Activated T-helper 1 cell treated with anti-CD3 and anti-CD28 coated beads, Interleukin-2, amount 50 U/mL, for 16 hours (primary cell): ENCODE measurements at places on chromosomes 7 and 10.

- DNase-seq = no peak
Observed at GRCh38 chr10:132839061-132839460, 53.1 kb upstream of the NKX6-2 start.

DNA sequence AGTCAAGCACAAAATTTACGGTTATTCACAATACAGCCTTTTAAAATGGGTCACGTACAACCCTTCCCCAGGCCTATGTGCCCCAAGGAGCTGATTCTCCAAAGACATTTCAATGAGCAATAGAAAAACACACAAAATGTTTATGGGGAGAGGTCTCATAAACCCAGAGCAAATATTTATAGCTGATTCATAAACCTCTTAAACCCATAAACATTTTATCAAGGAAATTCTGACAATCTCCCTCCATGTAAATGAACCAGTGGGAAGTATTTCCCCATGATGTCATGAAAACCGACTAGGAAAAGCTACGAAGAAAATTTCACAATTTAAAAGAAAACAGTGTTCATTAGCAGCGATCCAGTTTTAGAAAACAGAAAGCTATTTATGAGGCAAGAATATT is 36.0 kb downstream of the SFMBT2 start:
- DNase-seq = no peak

DNA sequence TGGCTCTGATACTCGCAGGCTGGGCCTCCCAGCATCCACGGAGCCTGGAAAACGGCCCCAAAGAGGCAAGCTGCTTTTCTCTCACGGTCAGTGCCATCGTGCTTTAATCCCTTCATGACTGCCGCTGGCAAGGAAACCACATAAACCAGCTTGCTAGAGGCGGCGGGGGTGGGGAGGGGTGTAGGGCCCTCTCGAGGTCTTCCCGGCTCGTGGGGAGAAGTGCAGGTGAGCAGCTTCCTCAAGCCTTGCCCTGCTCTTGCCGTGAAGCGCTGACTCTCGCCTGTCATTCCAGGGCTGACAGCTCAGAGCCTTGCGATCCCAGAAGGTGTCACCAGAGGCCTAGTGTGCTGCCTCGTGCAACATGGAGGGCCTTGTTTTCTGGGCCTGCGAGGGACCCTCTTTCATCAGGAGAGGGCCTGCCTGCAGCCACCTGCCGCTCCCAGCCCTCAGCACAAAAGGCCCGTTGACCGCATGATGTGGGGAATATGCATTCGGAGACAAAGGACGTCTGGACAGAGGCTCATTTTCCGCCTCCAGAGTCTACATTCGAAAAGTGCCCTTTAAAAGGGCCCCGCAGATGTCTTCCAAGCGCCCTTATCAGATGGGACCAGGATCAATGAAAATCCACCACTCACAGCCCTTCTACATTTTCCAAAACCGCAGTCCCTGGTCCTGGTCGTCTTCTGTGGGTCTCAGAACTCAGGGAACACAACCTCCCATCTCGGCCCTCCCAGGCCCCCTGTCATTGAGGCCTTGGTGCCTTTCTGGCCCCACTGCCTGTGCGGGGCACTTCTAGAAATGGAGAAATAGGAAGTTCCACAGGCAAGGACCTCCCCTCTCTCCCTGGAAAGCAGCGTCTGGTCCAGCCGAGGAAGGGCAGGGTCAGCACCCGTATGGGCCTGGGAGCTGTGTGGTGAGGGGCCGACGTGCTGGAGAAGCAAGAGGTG is 58.7 kb downstream of the ZRANB1 start:
- no peak for DNase-seq

- no peak for DNase-seq
Observed at GRCh38 chr10:76126607-76127527, 695.4 kb downstream of the LRMDA start.

DNA sequence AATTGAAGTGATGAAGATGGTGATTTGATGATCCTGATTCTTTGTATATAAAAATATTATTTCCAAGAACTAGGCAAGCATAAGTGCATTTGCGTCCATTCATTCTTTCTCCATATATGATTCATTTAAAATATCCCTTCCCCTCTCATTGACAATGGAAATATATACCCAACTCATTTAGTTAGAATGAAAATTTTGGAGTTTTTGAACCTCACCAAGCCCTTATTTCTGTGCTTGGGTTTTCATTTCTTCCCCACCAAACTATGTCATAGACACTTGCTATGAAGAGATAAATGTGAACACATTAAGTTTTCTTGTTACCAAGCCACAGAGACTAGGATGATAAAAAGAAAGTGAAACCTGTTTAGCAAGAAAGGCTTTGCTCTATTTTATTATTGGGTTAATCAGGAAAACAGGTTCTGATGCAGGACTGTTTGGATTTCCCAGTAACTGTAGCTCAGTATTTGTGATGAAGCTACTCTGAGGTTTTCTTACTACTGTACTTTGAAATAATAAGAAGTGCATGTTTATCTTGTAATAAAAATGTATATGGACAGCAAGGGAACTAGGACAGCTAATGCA is 68.3 kb downstream of the ITGB1 start:
- no peak for DNase-seq
